Activated T-cell treated with anti-CD3 and anti-CD28 coated beads, Interleukin-2, amount 50 U/mL, for 72 hours (primary cell): ENCODE measurements at places on chromosomes 11 and 22. TPM values are rescaled to one million over a fixed set of nuclear protein-coding genes. Genes with fewer than 3 reads are reported as not detected.

The ACCSL gene
- total RNA-seq = not detected

- DNase-seq = no peak
These were observed 4.0 kb upstream of the SGSM1 start for GRCh38 chr22:24801901-24802465.

DNA sequence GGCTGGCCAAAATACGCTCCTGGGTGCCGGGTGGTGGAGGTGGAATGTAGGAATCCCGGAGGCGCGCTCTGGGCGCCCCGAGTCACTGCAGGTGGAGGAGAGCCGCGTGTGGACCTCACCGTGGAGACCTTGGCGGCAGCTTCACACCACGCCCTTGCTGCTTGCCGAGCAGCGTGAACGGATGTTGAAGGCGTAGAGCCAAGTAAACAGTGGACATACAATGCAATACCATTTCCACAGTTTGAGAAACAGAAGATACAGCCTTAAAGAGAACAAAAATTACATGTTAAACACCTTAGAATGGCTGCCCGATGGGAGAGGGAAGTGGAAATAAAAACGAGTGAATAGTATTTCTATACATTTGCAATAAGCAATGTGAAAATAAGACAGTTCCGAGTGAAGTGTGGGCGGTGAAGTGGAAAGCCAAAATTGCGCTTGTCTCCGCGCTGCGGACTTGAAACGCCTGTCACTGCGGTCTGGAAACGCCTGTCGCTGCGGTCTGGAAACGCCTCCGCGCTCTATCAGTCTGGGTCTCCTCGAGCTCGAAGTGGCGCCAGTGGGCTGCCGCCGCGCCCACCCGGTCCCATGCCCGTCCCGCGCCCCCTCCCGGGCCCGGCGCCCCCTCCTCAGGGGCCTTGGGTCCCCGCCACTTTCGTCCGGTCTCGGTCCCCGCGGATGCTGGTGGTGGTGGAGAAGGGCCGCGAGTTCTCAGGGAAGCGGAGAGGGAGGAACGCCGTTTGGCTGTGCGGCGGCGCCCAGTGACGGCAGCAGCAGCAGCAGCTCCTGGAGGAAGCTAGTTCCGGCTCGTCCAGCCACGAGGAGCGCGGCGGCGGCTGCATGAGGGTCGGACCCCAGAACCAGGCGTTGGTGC lies 1.6 kb downstream of the NCR3LG1 start:
- DNase-seq = peak; percentile 63

GRCh38 chr11:95327273-95327948 lies 96.4 kb upstream of the SESN3 start:
- no peak for DNase-seq

DNA sequence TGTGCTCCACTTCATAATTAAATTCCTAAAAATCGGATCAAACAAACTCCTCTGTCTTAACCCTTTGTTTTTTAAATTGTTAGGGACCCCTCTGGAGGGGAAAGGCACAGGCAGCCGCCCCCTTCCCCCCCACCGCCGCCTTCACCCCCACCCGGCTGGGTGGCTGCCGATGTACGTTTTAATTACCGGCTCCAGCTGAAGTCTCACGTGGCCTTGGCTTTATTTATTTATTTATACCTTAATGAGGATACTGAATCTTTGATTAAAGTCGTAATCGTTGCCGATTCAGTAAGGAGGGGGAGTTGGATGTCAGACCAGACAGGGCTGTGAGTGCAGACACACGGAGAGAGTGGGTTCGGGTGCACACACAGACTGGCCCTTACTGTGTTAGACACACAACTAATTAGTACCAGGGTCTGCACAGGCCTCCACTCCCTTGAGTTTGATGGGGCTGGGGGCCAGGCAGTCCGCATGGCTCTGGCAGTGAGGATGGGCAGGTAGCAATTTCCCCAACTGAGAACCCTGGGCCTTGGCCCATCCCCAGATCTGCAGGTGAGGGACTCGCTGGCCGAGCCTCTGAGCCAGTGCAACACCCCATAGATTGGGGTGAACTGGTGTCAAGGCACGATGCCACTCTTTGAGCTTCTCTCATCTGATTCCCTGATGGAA lies 51.3 kb upstream of the NNMT start:
- no peak for DNase-seq
